Stimulated activated CD8-positive, alpha-beta memory T cell treated with anti-CD3 and anti-CD28 coated beads, Interleukin-4, amount 100 ng/mL, for 1 hour (primary cell): ENCODE measurements at places on chromosomes 6 and 20.

DNA sequence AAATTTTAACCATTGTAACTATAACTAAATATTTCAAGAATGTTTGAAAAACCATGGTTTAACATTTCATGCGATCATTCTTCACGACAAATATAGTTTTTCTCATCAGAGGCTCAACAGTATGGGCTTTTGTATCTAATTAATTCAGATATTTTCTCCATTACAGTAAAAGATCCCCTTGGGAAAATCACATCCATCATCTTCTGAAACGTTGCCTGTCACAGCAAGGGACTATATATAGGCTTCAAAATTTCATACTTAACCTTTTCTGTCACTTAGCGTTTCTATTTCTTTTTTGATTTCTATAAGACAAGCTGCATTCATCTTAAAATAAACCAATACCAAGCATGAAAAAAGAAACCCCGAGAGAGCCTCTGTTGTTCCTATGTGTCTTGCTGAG, 710.0 kb downstream of the PRKN start:
- DNase-seq, result no peak

DNA sequence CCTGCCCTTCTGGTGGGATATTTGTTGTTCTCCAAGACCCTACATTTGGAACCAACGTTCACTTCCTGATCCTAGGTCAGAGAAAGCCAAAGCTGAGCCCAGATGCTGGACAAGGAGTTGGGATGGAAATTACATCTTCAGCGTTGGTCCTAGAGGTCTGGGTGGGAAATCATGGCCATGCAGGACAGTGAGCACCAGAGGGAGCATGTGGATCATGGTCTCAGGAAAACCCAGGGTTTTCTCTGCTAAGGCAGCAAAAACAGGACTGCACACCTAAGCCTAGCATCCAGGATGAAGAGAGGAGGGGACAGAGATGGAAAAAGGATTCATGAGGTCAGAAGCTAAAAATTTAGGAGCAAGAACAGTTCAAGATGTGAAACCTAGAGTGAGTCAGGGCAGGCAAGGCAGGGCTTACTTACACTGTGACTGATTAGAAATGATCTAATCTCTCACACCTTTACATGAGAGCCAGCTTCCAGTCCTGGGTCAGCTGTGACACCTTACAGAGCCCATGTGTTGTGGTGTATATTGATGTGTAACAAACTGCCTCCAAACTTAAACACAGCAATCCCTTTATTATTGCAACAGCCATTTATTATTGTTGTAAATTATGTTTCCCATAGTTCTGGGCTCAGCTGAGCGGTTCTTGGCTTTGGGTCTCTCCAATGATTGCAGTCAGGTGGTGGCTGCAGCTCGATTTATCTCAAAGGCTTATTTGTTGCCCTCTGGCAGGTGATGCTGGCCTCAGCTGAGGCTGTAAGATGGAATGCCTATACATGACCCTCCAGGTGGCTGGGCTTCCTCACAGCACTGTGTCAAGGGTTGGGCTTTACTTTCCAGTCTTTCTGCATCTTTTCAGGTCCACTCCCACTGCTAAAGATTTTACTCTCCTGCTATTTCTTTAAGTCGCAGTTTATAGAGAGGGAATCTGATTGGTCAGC, 6.5 kb downstream of the C20orf202 start:
- DNase-seq, result no peak

GRCh38 chr20:44129911-44130718, 56.9 kb downstream of the JPH2 start:
- no peak for DNase-seq

DNA sequence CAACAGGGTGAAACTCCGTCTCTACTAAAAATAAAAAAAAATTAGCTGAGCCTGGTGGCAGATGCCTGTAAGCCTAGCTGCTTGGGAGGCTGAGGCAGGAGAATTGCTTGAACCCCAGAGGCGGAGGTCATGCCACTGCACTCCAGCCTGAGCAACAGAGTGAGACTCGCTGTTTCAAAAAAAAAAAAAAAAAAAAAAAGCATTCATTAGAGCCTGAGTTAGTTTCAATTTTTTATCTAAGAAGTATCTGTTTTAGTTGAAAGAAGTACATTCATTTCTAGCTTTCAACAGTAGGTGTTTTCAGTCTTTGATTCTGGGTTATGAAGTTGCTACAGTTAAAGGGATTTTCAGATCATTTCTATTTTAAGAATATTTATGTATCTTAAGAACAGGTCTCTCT, 42.2 kb downstream of the ZNF292 start:
- DNase-seq, result no peak

DNA sequence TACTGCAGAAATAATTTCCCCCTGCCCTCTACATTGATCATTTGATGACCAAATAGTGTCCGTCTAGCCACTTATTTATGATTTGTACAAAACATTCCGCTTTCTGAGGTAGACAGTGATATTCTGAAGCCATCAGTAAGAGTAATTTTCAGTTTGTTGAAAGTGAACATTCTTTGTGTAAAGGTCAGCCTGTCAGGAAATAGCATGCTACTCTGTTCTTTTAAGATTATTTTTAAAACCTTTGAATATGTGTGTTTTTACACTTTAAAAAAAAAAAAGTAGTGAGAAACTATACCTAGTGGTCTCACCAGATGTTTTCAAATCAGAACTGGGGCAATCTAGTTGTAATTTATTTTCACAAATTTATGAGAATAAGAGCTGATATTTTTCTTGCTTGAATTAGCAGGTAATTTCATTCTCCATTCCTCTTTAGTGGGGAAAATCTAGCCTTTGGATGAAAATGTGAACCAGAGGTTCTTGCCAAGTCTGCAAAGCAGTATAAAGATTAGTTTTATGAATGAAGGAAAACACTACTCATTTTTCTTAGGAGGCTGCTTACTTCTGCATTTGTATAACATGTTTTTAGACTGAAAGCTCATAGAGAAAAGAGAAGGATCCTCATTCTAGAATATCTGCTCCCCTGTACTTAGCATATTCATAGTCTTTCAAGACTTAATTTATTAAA, 12.1 kb upstream of the REV3L start:
- DNase-seq, result no peak

- DNase-seq, result no peak
These were observed 280.3 kb downstream of the CDC5L start for GRCh38 chr6:44667668-44668390.

DNA sequence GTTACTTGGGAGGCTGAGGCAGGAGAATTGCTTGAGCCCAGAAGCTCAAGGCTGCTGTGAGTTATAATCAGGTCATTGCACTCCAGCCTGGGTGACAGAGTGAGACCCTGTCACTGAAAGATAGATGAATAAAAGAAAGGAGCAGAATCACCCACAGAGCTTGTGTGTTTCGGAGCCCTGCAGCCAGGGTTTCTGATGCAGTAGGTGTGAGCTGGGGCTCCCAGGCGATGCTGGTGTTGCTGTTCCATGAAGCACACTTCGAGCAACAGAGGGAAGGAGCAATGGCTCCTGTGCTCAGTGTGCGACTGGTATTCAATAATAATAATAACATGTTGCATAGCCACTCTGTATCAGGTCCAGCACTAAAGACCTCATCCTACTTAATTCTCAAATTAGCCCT, 197.5 kb upstream of the CST7 start:
- no peak for DNase-seq

DNA sequence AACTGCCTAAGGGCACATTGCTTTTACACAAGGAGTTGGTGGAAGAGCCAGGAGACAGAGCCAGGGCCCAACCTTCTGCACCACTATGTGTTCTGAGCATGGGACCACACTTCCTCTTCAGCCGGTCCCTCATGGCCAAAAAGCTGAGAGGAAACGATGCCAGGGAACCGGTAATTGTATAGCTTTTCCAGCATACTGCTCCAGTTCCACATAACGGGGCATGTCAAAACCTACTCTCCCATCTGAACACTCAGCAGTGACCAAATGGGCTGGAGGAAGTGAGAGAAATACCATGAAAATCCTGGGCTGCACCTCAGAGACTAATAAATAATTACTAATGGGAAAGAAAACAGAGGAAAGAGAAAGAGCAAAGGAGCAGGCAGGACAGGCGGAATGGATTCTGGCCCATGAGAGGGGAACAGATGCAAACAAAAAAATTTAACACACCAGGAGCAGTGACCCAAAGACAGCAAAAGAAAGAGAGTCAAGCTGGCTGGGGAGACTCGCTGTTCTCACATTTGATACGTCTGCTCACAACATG, 52.0 kb upstream of the BMP2 start:
- DNase-seq, result no peak

- DNase-seq, result no peak
These were observed 404.1 kb downstream of the FOXA2 start for GRCh38 chr20:22180244-22180643.

DNA sequence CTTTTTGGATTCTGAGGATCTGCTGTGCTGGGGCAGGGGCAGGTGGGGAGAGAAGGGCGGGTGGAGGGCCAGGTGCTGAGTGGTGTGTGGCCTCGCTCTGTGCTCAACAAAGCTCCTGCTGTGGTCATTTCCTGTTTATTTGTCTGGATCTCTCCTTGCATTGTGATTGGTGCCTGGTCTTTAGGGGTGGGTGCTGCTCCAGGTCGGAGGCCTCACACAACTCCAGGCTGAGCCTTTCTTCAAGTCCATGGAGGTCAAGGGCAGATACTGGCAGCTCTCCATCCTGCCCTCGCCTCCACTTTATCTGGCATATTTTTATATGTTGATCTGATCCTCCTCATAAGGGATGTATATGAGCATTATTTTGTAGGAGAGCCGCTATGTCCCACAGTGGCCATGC, 36.2 kb downstream of the HLA-F start:
- no peak for DNase-seq

DNA sequence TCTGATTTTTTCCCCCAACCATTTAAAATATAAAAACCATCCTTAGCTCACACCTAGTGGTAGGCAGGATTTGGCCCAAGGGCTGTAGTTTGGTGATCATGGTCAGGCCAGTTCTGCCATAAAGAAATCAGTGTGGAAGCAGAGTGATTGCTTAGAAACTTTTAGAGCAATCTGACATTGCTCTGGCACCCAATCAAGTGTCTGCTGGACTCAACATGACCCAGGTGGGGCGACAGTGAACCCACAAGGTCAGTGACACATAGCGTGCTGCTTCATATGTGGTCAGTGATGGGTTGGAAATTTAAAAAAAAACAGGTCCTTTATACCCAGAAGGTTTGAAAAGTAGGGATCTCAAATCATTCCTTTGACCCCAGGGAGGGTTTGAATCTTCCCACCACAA, 107.9 kb downstream of the BANF2 start:
- no peak for DNase-seq

DNA sequence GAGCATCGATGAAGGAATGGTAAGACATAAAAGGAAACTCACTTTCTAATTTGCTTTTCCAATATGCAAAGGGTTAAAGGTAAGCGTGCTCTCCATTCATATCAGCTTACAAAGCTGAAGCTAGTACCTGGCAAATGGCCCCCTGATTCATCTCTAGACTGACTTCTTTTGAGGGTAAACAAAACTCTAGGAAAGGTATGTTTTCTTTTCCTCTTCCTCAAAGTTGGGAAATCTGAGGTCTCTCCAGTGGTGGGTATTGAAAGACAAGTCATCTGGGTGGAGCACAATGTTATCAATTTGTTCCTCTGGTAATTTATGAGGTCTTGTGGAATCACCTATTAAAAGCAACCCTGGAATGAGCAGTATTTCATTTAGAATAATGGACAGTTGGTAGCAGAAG, 7.9 kb upstream of the FBXO30 start:
- DNase-seq, result no peak

DNA sequence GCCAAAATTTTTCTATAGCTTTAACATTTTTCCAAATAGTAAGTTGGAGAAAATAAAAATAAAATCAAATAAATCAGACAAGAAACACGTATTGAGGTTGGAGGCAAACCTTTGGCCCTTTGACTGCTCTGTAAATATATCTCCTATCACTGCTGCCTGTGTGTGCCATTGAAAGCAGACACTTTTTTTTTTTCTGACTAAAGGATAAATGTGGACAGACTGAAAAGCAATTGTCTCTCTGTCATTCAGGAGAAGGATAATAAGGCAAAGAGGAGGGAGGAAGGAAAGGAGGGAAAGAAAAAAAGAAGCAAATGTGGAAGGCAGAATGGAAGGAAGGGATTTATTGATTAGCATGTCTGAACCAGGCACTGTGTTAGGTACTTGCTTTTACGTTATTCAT, 85.2 kb upstream of the SULF2 start:
- no peak for DNase-seq

GRCh38 chr6:154384191-154384590, 27.6 kb upstream of the IPCEF1 start:
- DNase-seq, result no peak

DNA sequence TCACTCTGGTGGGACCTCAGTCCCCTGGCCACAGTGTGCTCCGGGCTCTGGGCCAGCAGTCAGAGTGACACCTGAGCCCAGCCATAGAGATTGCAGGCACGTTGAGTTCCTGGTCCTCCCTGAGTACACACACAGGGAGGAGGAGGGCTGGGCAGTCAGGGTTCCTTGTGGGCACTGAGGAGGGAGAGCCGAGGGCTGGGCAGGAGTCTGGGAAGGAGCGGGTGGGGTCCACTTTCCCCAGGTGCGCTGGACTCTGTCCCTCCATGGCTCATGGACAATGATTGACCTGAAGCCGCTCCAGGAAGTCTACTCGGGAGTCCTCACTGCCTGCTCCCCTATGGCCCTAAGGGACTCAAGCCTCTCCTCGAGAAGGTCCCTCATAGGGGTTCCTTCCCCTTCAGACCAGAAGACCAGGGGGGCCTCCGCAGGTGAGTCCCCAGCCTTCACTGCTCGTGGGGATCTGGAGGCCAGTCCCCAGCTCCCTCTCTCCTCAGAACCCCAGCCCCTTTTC, 1.1 kb downstream of the SLC44A4 start:
- no peak for DNase-seq

- no peak for DNase-seq
These were observed 108.0 kb downstream of the FIG4 start for GRCh38 chr6:109799129-109799528.

- no peak for DNase-seq
These were observed 75.4 kb upstream of the KCNG1 start for GRCh38 chr20:51098284-51098810.

DNA sequence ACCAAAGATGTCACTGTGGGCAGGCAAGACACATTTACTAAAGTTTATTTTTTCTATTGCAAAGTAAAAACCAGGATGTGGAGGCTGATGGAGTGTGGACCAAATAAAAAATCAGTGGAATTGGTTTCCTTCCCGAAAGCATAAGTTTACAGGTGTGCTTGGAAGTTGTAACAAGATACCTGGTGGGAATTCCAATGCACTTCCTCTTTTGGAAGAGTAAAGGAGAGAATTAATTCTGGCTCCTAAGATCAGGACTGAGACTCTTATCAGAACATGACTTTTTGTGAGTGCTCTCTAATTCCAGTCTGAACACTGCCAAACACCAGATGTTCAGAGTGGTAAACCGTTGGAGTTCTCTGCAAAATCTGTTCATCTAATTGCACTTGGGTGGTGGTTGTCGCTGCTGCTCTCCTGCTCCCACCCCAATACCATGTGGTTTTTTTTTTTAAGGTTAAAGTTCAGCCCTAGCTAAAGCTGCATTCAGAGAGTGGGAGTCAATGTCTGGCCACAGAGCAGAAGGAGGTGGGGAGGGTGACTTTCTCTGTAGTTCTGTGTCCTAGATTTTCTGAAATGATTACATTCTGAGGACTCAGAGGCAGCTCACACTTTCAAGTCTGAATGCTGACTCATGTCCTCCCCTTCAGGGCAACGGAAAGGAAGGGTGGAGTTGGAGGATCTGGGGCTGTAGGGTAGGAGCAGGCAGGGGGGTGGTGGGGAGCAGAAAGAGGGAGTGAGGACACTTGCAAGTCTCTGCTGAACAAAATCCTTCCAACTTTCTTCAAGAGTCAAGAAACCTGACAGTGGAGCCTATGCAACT, 275.8 kb upstream of the PRDM1 start:
- no peak for DNase-seq

- no peak for DNase-seq
These were observed 62.0 kb downstream of the DLGAP4 start for GRCh38 chr20:36367907-36368799.

- no peak for DNase-seq
These were observed 816.5 kb downstream of the KIF16B start for GRCh38 chr20:15756754-15757115.

GRCh38 chr20:25318471-25319240, 70.8 kb downstream of the PYGB start:
- DNase-seq, result no peak
